ENCODE measurements at places on chromosomes 2 and 18.

DNA sequence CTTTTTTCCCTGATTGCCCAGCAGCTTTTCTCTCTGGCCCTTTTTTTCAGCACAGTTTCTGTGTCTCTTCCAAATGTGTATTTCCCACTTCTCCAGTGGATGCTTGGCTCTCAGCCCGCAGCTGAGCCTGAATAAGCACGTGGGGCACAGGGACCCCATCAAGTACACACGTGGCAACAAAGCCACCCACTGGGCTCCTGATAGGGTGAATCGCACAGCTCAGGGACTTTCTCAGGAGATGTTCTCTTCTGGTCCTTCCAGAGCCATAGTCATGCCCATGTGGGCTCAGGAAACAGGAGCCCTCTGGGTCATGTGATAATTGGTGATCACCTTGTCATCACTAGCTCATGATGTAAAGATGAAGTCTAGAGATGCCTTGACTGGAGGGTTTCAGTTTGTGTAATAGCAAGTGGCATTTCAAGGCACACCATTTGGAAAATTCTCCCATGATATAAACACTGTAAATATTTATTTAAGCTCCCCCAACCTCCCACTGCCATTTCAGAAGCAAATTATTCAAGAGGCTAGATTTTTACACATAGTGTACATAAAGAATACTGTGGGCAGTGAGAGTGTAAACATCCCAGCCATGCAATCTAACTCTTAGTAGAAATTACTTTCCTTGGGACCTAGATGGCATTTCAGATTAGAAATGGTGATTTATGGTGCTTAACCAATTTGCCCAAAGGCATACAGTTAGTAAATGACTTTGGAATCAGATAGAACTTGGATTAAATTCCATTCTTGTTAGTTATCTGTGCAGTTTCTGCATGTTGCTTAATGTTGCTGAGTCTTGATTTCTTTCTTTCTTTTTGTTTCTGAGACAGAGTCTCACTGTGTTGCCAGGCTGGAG lies 597.5 kb downstream of the SLC4A3 start:
- DNase-seq, result no peak
- no peaks in the 10 kb centered on the region for H3K36me3 ChIP-seq
- no peak overlapping the region for H3K27ac ChIP-seq
- no peaks in the 10 kb centered on the region for H3K4me1 ChIP-seq

GRCh38 chr2:10912076-10912731 lies 470 bp downstream of the KCNF1 start:
- no peak overlapping the region for H3K27ac ChIP-seq
- H3K27me3 ChIP-seq, result no peaks in the 10 kb centered on the region
- H3K4me1 ChIP-seq, result no peaks in the 10 kb centered on the region

- H3K27ac ChIP-seq, result no peak overlapping the region
- H3K4me3 ChIP-seq, result no peak overlapping the region
- no peak for DNase-seq
- peaks cover 77% of the 10 kb centered on the region for H3K36me3 ChIP-seq
Observed at GRCh38 chr2:98550165-98550564, 58.1 kb downstream of the COA5 start.

GRCh38 chr2:201151127-201151981 lies 31.6 kb upstream of the CASP10 start:
- H3K27me3 ChIP-seq, result no peaks in the 10 kb centered on the region
- H3K36me3 ChIP-seq, result peaks cover 51% of the 10 kb centered on the region
- no peak overlapping the region for H3K4me3 ChIP-seq

GRCh38 chr18:51399491-51400122 lies 202.1 kb upstream of the MEX3C start:
- no peak overlapping the region for H3K27ac ChIP-seq
- H3K4me1 ChIP-seq, result no peaks in the 10 kb centered on the region
- H3K4me3 ChIP-seq, result no peak overlapping the region
- no peaks in the 10 kb centered on the region for H3K36me3 ChIP-seq

DNA sequence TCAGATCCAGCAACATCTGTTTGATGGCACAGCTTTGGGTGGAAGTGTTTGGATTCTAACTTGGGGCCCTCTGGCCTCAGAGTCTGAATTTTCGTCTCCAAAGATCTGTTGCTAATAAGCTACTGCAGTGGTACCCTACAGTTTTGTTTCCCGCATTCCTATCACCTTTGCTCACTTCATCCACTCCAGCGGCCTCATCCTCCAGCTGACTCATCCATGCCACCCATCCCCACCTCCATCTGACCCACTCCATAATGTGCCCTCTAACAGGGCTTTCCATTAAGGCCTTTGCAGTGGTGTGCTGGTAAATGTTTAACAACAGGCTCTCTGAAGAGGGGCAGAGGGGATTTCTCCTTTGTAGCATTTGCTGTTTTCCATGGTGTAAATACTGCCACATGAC lies 225.5 kb downstream of the TGIF1 start:
- no peak for DNase-seq
- H3K4me1 ChIP-seq, result no peaks in the 10 kb centered on the region
- no peak overlapping the region for H3K4me3 ChIP-seq
- H3K27ac ChIP-seq, result no peak overlapping the region
- H3K36me3 ChIP-seq, result no peaks in the 10 kb centered on the region
- H3K27me3 ChIP-seq, result no peaks in the 10 kb centered on the region

- DNase-seq, result no peak
- H3K36me3 ChIP-seq, result no peaks in the 10 kb centered on the region
- no peaks in the 10 kb centered on the region for H3K4me1 ChIP-seq
- no peak overlapping the region for H3K4me3 ChIP-seq
- no peaks in the 10 kb centered on the region for H3K27me3 ChIP-seq
- H3K27ac ChIP-seq, result no peak overlapping the region
Observed at GRCh38 chr2:98455494-98455976, 10.9 kb downstream of the INPP4A start.

- H3K27ac ChIP-seq, result no peak overlapping the region
- H3K4me3 ChIP-seq, result no peak overlapping the region
- no peak for DNase-seq
- H3K4me1 ChIP-seq, result no peaks in the 10 kb centered on the region
- H3K27me3 ChIP-seq, result no peaks in the 10 kb centered on the region
Observed at GRCh38 chr2:76567478-76567877, 856.8 kb upstream of the GCFC2 start.

- no peaks in the 10 kb centered on the region for H3K36me3 ChIP-seq
- H3K4me1 ChIP-seq, result no peaks in the 10 kb centered on the region
- H3K27me3 ChIP-seq, result no peaks in the 10 kb centered on the region
- DNase-seq, result no peak
- no peak overlapping the region for H3K4me3 ChIP-seq
Observed at GRCh38 chr2:216918088-216918680, 58.3 kb upstream of the TNP1 start.

DNA sequence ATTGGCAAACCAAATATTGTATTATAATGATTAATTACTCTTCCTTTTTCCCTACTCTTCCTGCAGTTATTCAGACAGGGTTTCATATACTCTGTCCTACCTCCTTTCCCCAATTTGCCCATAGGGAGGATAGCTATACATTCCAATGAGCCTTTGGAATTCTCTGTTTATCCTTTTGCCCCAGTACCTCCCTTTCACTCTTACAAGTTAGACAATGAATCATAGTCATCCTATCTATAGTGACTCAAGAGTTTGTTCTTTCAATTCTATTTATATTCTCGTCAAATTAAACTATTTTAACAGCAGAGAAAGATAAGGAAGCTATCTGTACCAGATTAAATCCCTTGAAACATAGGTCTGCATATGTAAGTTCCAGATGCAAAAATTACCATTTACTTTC lies 437.5 kb downstream of the NR4A2 start:
- H3K27ac ChIP-seq, result no peak overlapping the region
- no peaks in the 10 kb centered on the region for H3K4me1 ChIP-seq
- no peaks in the 10 kb centered on the region for H3K27me3 ChIP-seq
- H3K36me3 ChIP-seq, result no peaks in the 10 kb centered on the region
- DNase-seq, result no peak
- no peak overlapping the region for H3K4me3 ChIP-seq

GRCh38 chr18:58098706-58099105 lies 54.7 kb downstream of the NEDD4L start:
- H3K27ac ChIP-seq, result no peak overlapping the region
- DNase-seq, result no peak
- no peaks in the 10 kb centered on the region for H3K36me3 ChIP-seq
- no peaks in the 10 kb centered on the region for H3K27me3 ChIP-seq

DNA sequence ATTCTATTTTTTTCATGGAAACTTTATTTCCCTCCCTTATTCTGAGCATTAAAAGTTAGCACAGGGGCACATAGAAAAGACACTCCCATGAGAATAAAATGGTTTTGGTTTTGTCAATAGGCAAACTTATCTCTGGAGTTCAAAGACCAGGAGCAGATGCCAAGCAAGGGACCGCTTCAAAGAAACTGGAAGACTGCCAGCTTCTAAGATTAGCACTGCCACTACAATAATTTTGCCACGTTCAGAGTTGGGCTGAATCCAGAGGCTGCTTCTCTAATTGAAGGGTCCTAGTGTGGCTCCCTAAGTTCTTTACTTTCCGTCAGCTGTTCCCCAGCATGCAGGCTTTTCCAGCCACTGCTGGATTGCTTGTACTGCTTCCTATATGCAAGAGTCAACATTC lies 681.0 kb upstream of the GCFC2 start:
- no peaks in the 10 kb centered on the region for H3K4me1 ChIP-seq
- no peak for DNase-seq
- H3K27ac ChIP-seq, result no peak overlapping the region
- no peaks in the 10 kb centered on the region for H3K27me3 ChIP-seq
- no peak overlapping the region for H3K4me3 ChIP-seq
- no peaks in the 10 kb centered on the region for H3K36me3 ChIP-seq

All from ascending aorta (tissue), 2 donors.